ENCODE measurements at places on chromosomes 13 and 19. TPM values are rescaled to one million over a fixed set of nuclear protein-coding genes. Genes with fewer than 3 reads are reported as not detected.
A peak's percentile ranks its signal among the peaks of the same experiment; 100 is the strongest.

DNA sequence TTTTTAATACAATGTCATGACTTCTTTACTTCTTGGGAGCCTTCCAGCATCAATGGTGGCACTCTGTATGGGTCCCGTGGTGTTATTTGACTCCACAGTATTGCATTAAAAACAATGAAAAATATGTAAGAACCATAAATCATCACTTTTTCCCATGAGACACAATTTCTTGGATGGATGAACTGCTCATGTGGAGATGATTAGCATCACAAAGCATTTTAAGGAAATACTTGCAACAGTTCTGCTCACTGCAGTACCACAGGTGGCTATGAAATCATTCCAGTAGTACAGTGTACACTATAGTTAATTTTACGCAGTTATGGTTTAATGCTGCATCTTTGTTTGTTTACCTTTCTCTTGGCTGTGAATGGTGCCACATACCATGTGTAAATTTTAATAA is 37.2 kb upstream of the C1QTNF9B start:
- no peak overlapping the region for H3K27ac ChIP-seq
- H3K4me3 ChIP-seq, result no peak overlapping the region
- DNase-seq, result no peak
- H3K36me3 ChIP-seq, result peaks cover 20% of the 10 kb centered on the region
- H3K27me3 ChIP-seq, result no peaks in the 10 kb centered on the region

- no peaks in the 10 kb centered on the region for H3K36me3 ChIP-seq
- no peaks in the 10 kb centered on the region for H3K27me3 ChIP-seq
- no peak for DNase-seq
- H3K4me3 ChIP-seq, result no peak overlapping the region
- H3K27ac ChIP-seq, result no peak overlapping the region
Observed at GRCh38 chr13:110114316-110114715, 192.6 kb downstream of the COL4A1 start.

DNA sequence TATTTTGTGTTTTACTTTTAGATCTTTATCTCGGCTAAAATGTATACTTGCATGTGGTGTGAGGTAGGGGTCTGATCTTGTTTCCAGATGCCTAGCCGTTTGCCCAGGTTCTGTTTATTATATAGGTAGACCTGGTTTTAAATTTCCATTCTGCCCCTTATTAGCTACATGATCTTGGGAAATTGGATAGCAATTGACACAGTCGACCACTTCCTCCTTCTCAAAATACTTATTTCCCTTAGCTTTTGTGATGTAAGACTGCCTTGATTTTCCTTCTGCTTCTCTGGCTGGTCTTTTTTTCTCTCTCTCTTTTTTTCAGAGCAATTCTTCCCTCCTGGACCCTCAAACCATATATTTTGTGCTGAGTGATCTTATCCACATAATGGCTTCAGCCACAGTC is 3.0 kb upstream of the PGLYRP1 start:
- H3K27ac ChIP-seq, result no peak overlapping the region
- H3K36me3 ChIP-seq, result peaks cover 12% of the 10 kb centered on the region
- no peaks in the 10 kb centered on the region for H3K4me1 ChIP-seq

APC2 gene
- 0.68 TPM for total RNA-seq

- no peaks in the 10 kb centered on the region for H3K4me1 ChIP-seq
- DNase-seq, result no peak
- no peak overlapping the region for H3K4me3 ChIP-seq
- H3K27me3 ChIP-seq, result no peaks in the 10 kb centered on the region
Observed at GRCh38 chr19:3649888-3650287, 23.3 kb upstream of the CACTIN start.

GRCh38 chr13:110464556-110465333 is 96.8 kb downstream of the RAB20 start:
- H3K36me3 ChIP-seq, result peaks cover 38% of the 10 kb centered on the region
- H3K27ac ChIP-seq, result no peak overlapping the region
- no peak for DNase-seq

DNA sequence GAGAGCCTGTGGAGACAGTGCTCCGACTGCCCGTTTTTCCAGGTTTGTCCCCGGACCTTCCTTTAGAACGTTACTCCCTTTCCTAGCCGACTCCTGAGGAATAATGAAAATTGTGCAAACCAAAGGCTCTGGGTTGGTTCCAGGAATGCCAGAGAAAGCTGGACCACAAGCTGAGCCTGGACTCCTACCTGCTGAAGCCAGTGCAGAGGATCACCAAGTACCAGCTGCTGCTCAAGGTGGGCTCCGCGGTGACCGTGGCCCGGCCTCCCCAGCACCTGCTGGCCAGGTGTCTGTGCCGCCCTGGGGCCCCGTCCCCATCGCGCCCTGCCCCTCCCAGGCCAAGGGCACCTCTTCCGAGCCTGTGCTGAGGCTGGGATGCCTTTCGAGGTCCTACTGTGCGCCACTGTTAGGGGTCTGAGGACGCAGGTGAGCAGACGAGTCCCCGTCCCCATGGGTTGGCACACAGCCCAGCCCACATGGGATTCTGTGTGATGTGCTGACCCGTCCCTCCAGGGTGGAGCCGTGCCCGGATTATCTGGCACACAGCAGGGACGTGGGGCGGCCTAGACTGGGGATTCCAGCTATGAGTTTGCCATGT is 20.5 kb upstream of the F7 start:
- no peaks in the 10 kb centered on the region for H3K4me1 ChIP-seq
- no peak for DNase-seq
- no peak overlapping the region for H3K4me3 ChIP-seq
- no peaks in the 10 kb centered on the region for H3K27me3 ChIP-seq
- H3K27ac ChIP-seq, result no peak overlapping the region
- no peaks in the 10 kb centered on the region for H3K36me3 ChIP-seq

GIPR gene
- 0.61 TPM for total RNA-seq

GRCh38 chr19:27776020-27776419 is 1436.9 kb downstream of the UQCRFS1 start:
- H3K4me3 ChIP-seq, result no peak overlapping the region
- H3K4me1 ChIP-seq, result no peaks in the 10 kb centered on the region
- H3K36me3 ChIP-seq, result peaks cover 98% of the 10 kb centered on the region

DNA sequence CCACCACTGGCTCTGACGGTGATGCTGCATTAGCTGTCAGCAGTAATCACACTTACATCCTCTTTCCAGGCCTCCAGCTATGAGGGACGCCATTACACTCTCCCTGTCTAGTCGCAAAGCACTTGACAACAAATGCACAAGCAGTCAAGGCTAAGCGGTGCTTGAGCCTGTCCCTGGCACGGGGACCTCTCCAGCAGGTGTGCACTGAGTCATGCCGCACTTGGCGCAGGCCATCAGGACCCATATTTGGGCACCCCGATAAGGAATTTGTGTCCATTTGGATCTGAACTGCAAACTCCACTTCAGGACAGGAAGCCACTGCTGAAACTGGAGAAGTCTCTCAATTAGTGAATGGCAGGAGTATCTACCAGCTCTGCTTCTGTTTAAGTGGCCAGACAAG is 301.9 kb upstream of the OBI1 start:
- H3K36me3 ChIP-seq, result no peaks in the 10 kb centered on the region
- no peak overlapping the region for H3K27ac ChIP-seq
- no peaks in the 10 kb centered on the region for H3K4me1 ChIP-seq
- peak; percentile 24 for DNase-seq

- H3K36me3 ChIP-seq, result no peaks in the 10 kb centered on the region
- no peak for DNase-seq
- no peak overlapping the region for H3K4me3 ChIP-seq
- no peaks in the 10 kb centered on the region for H3K4me1 ChIP-seq
Observed at GRCh38 chr13:26987486-26988013, 184.1 kb downstream of the USP12 start.

- no peak for DNase-seq
- no peaks in the 10 kb centered on the region for H3K27me3 ChIP-seq
- no peaks in the 10 kb centered on the region for H3K36me3 ChIP-seq
- no peak overlapping the region for H3K27ac ChIP-seq
- 0 out of 2 replicates have a peak, but pooled peaks cover 4% of the 10 kb centered on the region for H3K4me1 ChIP-seq
- no peak overlapping the region for H3K4me3 ChIP-seq
Observed at GRCh38 chr13:33195693-33196464, 89.7 kb downstream of the STARD13 start.

DNA sequence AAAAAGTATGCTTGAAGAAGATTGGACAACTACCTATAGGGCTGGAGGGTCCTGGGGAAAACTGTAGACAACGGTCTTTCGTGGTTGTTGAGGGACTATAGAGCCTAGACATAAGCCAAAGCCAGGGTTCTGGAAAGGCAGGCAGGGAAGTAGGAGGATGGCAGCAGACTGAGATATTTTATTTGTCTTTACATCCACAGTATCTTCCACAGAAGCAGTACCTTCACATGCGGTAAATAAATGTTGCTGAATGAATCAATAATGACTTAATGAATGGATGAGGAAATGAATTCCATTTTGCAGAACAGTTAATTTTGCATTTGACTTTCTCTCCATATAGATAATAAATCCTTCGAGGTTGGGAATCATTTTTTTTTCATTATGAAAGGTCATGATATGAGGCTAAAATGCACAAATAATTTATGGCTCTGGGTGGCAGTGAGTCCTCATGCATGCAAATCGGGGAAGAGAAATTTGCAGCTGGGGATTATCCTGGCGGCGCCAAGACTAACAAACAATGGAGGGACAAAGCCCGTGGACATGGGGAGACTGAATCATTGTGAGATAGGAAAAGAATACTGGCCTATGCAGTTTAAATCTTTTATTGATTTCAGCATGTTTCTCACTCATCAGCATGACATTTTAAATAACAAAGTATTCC is 102.0 kb downstream of the ERCC5 start:
- no peaks in the 10 kb centered on the region for H3K36me3 ChIP-seq
- H3K4me3 ChIP-seq, result no peak overlapping the region
- no peaks in the 10 kb centered on the region for H3K27me3 ChIP-seq
- H3K4me1 ChIP-seq, result no peaks in the 10 kb centered on the region
- DNase-seq, result no peak
- H3K27ac ChIP-seq, result no peak overlapping the region

FAM216B gene
- total RNA-seq, result not detected

YJEFN3 gene
- total RNA-seq, result 16.6 TPM

DNA sequence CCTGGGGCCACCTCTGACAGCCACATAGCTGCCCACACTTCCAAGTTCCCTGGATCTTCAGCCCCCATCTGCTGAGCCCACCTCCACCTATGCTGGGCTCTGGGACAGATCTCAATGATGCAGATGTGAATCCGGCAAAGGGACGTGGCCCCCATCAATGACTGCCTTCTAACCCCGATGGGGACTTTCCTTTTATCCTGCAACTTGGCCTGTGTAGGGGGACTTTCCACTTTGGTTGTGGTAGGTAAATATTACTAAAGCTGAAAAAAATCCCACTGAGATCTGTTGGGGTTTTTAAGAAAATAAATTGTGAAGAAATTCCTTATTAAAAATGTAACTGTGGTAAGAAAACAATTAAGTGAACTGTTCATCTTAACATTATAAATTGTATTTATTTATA is 20.8 kb upstream of the ASPDH start:
- H3K27ac ChIP-seq, result no peak overlapping the region
- H3K4me1 ChIP-seq, result no peaks in the 10 kb centered on the region
- no peak for DNase-seq
- H3K36me3 ChIP-seq, result peaks cover 18% of the 10 kb centered on the region

LGALS14 gene
- total RNA-seq, result not detected

UBE2M gene
- total RNA-seq, result 127 TPM

- no peak for DNase-seq
- no peak overlapping the region for H3K4me3 ChIP-seq
- peaks cover 17% of the 10 kb centered on the region for H3K4me1 ChIP-seq
Observed at GRCh38 chr13:98324105-98324504, 147.0 kb upstream of the RNF113B start.

MCEMP1 gene
- total RNA-seq, result not detected

DNA sequence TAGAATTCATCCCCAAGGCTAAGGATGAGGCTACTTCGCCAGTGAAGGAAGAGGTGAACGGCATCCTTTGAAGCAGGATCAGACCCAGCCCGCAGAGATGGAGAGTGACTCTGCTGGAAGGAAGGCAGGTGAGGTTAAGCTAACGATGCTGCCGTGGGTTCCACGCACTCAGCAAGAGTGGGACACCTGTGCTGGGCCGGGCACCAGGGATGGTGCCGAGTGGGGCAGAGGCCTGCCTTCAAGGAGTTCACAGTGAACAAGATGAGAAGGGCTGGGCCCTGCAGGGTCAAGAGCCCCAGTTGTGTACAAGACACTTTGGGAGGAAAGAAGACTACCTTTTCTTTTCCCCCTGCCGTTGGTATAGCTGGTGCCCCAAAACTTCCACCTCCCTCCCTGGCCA is 606.6 kb downstream of the LIG4 start:
- no peak overlapping the region for H3K4me3 ChIP-seq
- no peaks in the 10 kb centered on the region for H3K4me1 ChIP-seq
- no peaks in the 10 kb centered on the region for H3K27me3 ChIP-seq
- DNase-seq, result no peak
- no peaks in the 10 kb centered on the region for H3K36me3 ChIP-seq
- no peak overlapping the region for H3K27ac ChIP-seq

FCHO1 gene
- total RNA-seq, result 13.1 TPM

- no peak overlapping the region for H3K4me3 ChIP-seq
- peaks cover 3% of the 10 kb centered on the region for H3K36me3 ChIP-seq
- DNase-seq, result no peak
- H3K4me1 ChIP-seq, result no peaks in the 10 kb centered on the region
- no peak overlapping the region for H3K27ac ChIP-seq
Observed at GRCh38 chr13:36347531-36348210, 1.5 kb upstream of the SPART start.

GRIN2D gene
- 6.2 TPM for total RNA-seq

KLK6 gene
- 2.6 TPM for total RNA-seq

PTBP1 gene
- total RNA-seq, result 712 TPM

URAD gene
- not detected for total RNA-seq

DNA sequence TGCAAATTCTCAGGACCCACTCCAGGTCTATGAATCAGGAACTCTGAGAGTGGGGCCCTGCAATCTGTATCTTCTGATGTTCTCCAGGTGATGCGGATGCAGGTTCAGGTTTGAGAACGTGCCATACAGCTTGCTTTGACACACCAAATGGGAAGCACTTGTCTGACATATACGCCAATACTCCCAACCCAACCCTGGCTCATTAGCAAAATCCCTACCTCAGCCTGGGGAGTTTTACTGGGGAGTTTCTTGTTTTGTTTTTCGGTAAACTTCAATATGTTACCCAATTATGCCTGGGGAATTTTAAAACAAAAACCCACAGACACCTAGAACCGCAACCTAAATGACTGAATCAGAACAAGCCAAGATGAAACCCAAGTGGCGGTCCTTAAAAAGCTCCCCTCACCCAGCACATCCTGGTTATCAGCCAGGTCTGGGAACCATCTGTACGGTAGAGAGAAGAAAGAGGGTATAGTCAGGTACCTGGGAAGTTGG is 41.2 kb downstream of the ABCC4 start:
- no peak for DNase-seq
- no peaks in the 10 kb centered on the region for H3K36me3 ChIP-seq
- no peaks in the 10 kb centered on the region for H3K27me3 ChIP-seq
- no peaks in the 10 kb centered on the region for H3K4me1 ChIP-seq

C3 gene
- 5.9 TPM for total RNA-seq

EEF1AKMT1 gene
- 6.1 TPM for total RNA-seq

FARP1 gene
- 95.9 TPM for total RNA-seq

EFNA2 gene
- 14.3 TPM for total RNA-seq

TRAPPC2B gene
- 12.4 TPM for total RNA-seq

PTGER1 gene
- total RNA-seq, result 0.63 TPM

Measured in H9 (cell line).